SJCRH30 (cell line): ENCODE measurements at places on chromosomes 3 and 15. TPM values are rescaled to one million over a fixed set of nuclear protein-coding genes. Genes with fewer than 3 reads are reported as not detected.
A peak's percentile ranks its signal among the peaks of the same experiment; 100 is the strongest.

The GABRR3 gene
- 0.03 TPM in 1 of 2 replicates, not detected in the other for total RNA-seq

The OXNAD1 gene
- total RNA-seq: 14.7 and 18.1 TPM in 2 replicates

The MUC20 gene
- not detected in 2 replicates for total RNA-seq

The OCA2 gene
- not detected in 2 replicates for total RNA-seq

The NEK11 gene
- total RNA-seq: 1.9 and 2.0 TPM in 2 replicates

The ROPN1 gene
- not detected in 2 replicates for total RNA-seq

The CFAP100 gene
- not detected in 2 replicates for total RNA-seq

The ARNT2 gene
- 2.2 and 2.5 TPM in 2 replicates for total RNA-seq

The SLC28A1 gene
- total RNA-seq: not detected in 2 replicates

The PIF1 gene
- total RNA-seq: 21.6 and 22.3 TPM in 2 replicates

- peak within 1 kb of the TSS; percentile 47 for H3K27ac ChIP-seq
- peak; percentile 98 for DNase-seq
- H3K36me3 ChIP-seq: no peaks in the 10 kb centered on the region
- peaks cover 13% of the 10 kb centered on the region for H3K4me1 ChIP-seq
- H3K4me3 ChIP-seq: peak within 1 kb of the TSS; percentile 69
Measured at GRCh38 chr3:100492059-100493006, at the start of gene TMEM45A. TMEM45A (plus strand) TSS chr3:100492619; CDS start chr3:100555212, 62,593 bp downstream.

- H3K4me1 ChIP-seq: peaks cover 5% of the 10 kb centered on the region
- H3K36me3 ChIP-seq: peaks cover 34% of the 10 kb centered on the region
- DNase-seq: no peak
Measured at GRCh38 chr3:172061724-172062184, 22.4 kb downstream of the FNDC3B start.

DNA sequence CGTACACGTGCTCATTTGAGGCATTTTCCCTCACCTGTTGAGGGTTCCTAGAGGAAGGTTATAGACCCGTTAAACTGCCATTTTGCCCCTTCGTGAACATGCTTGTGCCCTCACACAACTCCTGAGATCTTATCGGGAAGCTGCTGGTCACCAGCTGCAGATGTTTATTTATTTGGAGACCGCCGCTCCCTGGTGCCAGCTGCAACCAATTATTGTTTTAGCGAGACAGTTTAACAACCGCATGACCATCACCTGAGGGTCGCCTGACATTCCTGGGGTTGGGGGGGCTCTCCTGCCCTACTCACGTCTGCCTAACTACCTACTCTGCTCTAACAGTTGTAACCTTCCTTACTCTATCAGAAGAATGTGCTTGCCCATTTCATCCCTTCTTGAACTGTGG lies 292.5 kb downstream of the MCTP2 start:
- H3K4me3 ChIP-seq: no peak overlapping the region
- peak; percentile 44 for DNase-seq
- no peak overlapping the region for H3K27ac ChIP-seq

- H3K27me3 ChIP-seq: no peaks in the 10 kb centered on the region
- no peak overlapping the region for H3K27ac ChIP-seq
- no peak for DNase-seq
- H3K36me3 ChIP-seq: no peaks in the 10 kb centered on the region
- H3K4me1 ChIP-seq: peaks cover 4% of the 10 kb centered on the region; the same call in 1 of the 2 replicates
- H3K4me3 ChIP-seq: no peak overlapping the region
Measured at GRCh38 chr15:76976572-76977270, 18.2 kb upstream of the PSTPIP1 start.

DNA sequence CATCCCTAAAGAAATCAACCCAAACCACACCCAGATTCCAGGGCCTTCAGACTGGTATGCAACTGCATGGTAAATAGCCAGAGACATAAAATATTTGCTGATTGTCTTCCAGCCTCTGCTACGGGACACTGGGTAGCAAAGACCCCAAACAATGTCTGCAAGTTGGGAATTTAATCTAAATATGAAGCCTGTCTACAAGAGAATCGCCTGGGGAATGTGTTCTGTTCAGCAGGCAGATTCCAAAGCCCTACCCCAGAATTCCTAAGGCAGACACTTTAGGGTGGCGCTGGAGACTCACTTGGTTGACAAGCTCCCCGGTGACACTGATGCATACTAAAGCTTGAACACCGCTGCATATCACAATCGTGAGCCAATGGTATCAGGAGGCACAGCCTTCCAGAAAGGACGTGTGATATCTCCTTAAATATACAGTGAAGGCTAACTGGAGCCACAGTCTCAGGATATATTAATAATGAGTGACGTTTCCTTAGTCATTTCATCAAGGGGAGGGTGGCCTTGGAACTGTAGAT lies 684.1 kb downstream of the NTRK3 start:
- H3K4me1 ChIP-seq: no peaks in the 10 kb centered on the region
- H3K4me3 ChIP-seq: no peak overlapping the region

- no peak overlapping the region for H3K27ac ChIP-seq
- H3K27me3 ChIP-seq: no peaks in the 10 kb centered on the region
- no peak overlapping the region for H3K4me3 ChIP-seq
- no peak for DNase-seq
- H3K4me1 ChIP-seq: no peaks in the 10 kb centered on the region; the same call in 1 of the 2 replicates
- no peaks in the 10 kb centered on the region for H3K36me3 ChIP-seq
Measured at GRCh38 chr3:12904951-12905315, 63.6 kb upstream of the RPL32 start.

GRCh38 chr3:194300382-194300758 lies 50.8 kb downstream of the CPN2 start:
- H3K27me3 ChIP-seq: no peaks in the 10 kb centered on the region
- H3K36me3 ChIP-seq: no peaks in the 10 kb centered on the region
- no peak overlapping the region for H3K4me3 ChIP-seq
- H3K27ac ChIP-seq: no peak overlapping the region
- DNase-seq: no peak

DNA sequence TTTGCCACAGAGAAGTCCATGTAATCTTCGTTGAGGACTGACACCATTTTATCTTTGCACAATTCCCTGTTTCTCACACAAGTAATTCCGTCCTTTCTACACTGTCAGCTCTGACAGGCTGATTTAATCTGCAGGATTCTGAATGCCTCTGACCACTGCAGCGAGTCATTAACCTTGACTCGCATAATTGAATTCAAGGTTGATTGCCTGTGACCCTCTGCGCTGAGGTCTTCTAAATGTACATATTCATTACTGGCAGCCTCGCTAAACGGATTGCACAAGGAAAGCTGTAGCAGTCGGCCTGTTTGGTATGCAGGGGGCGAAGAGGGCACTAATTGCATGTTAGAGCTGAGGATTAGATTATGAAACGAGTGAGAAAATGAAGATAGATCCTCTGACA lies 147.8 kb downstream of the SHOX2 start:
- H3K4me1 ChIP-seq: no peaks in the 10 kb centered on the region
- no peak for DNase-seq
- no peaks in the 10 kb centered on the region for H3K27me3 ChIP-seq
- H3K27ac ChIP-seq: no peak overlapping the region
- H3K36me3 ChIP-seq: no peaks in the 10 kb centered on the region
- H3K4me3 ChIP-seq: no peak overlapping the region

GRCh38 chr3:171566803-171567422 lies 106.7 kb upstream of the TNIK start:
- H3K4me3 ChIP-seq: no peak overlapping the region
- no peaks in the 10 kb centered on the region for H3K27me3 ChIP-seq
- peaks cover 4% of the 10 kb centered on the region; the same call in 1 of the 2 replicates for H3K4me1 ChIP-seq
- H3K27ac ChIP-seq: no peak overlapping the region
- H3K36me3 ChIP-seq: no peaks in the 10 kb centered on the region
- DNase-seq: peak; percentile 66

DNA sequence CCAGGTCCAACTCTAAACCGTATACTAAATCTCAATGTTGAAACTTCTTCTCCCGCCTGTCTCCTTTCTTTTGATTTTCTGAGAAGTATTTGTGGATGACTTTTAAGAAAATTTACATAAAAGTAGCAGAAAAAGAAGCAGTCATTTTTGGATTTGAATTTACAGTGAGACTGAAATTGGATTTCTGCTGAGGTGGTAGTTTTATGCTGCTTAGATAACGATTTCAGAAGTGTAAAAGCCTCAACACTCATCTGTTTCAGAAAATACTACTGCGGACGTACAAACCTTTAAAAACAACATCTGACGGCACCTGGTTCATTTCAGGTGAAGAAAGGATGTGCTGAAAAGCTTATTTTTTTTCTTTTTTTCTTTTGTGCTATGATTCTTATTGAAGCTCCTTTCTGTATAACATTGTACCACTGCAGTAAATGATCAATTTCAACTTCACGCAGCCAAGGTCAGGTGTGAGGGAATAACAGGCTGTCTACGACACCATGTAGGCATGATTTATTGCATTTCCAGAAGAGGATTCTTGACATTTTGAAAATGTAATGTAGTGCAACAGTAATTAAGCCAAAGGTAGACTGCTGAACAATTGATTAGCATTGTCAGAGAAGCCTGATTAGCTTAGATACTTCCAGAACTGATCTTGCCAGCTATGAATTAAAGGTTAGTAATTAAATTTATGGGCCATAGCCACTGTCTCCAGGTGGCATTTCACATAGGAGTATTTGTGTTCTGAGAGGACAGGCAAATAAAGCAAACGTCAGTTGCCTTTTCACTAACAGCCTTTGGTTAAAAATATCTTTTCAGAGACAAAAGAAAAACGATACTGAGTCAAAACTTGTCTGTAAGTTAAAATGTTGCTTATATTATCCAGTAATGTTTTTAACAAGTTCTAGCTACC lies 134.6 kb upstream of the KBTBD8 start:
- H3K27ac ChIP-seq: no peak overlapping the region
- H3K36me3 ChIP-seq: no peaks in the 10 kb centered on the region
- DNase-seq: no peak
- no peak overlapping the region for H3K4me3 ChIP-seq
- H3K4me1 ChIP-seq: no peaks in the 10 kb centered on the region
- no peaks in the 10 kb centered on the region for H3K27me3 ChIP-seq

GRCh38 chr15:74783072-74783807 lies 1.4 kb downstream of the CSK start:
- H3K27ac ChIP-seq: no peak overlapping the region
- H3K4me3 ChIP-seq: peak overlapping the region; percentile 76
- DNase-seq: no peak
- H3K36me3 ChIP-seq: peaks cover 3% of the 10 kb centered on the region; the same call in 1 of the 2 replicates
- no peaks in the 10 kb centered on the region for H3K27me3 ChIP-seq

GRCh38 chr3:38210141-38210757 lies 44.9 kb downstream of the OXSR1 start:
- H3K4me3 ChIP-seq: no peak overlapping the region
- H3K4me1 ChIP-seq: no peaks in the 10 kb centered on the region
- no peak overlapping the region for H3K27ac ChIP-seq
- H3K36me3 ChIP-seq: no peaks in the 10 kb centered on the region; the same call in 1 of the 2 replicates
- H3K27me3 ChIP-seq: no peaks in the 10 kb centered on the region

GRCh38 chr3:117003501-117003900 lies 293.9 kb downstream of the TUSC7 start:
- H3K4me1 ChIP-seq: no peaks in the 10 kb centered on the region
- no peak for DNase-seq
- H3K4me3 ChIP-seq: no peak overlapping the region
- no peaks in the 10 kb centered on the region for H3K36me3 ChIP-seq
- no peaks in the 10 kb centered on the region for H3K27me3 ChIP-seq
- H3K27ac ChIP-seq: no peak overlapping the region

GRCh38 chr3:111319598-111319997 lies 222.4 kb upstream of the CD96 start:
- peak; percentile 57 for DNase-seq
- H3K27me3 ChIP-seq: no peaks in the 10 kb centered on the region
- H3K36me3 ChIP-seq: no peaks in the 10 kb centered on the region; the same call in 1 of the 2 replicates
- peaks cover 85% of the 10 kb centered on the region for H3K4me1 ChIP-seq
- no peak overlapping the region for H3K4me3 ChIP-seq

GRCh38 chr3:134299185-134299887 lies 48.7 kb upstream of the RYK start:
- no peak overlapping the region for H3K27ac ChIP-seq
- peaks cover 5% of the 10 kb centered on the region; the same call in 1 of the 2 replicates for H3K4me1 ChIP-seq
- no peaks in the 10 kb centered on the region for H3K36me3 ChIP-seq
- no peak overlapping the region for H3K4me3 ChIP-seq
- no peaks in the 10 kb centered on the region for H3K27me3 ChIP-seq
